ENCODE measurements at places on chromosomes 1 and 21. TPM values are rescaled to one million over a fixed set of nuclear protein-coding genes. Genes with fewer than 3 reads are reported as not detected.

Gene COL16A1
- total RNA-seq, result 0.17 TPM

GRCh38 chr21:31866077-31866511 lies 6.7 kb upstream of the HUNK start:
- H3K27me3 ChIP-seq, result peaks cover 15% of the 10 kb centered on the region
- no peak overlapping the region for H3K27ac ChIP-seq
- peak; percentile 57 for DNase-seq
- no peaks in the 10 kb centered on the region for H3K36me3 ChIP-seq
- H3K4me1 ChIP-seq, result peaks cover 2% of the 10 kb centered on the region

GRCh38 chr1:56098946-56099345 lies 480.4 kb downstream of the PLPP3 start:
- H3K4me3 ChIP-seq, result no peak overlapping the region
- H3K27me3 ChIP-seq, result peaks cover 4% of the 10 kb centered on the region
- H3K4me1 ChIP-seq, result no peaks in the 10 kb centered on the region
- no peak for DNase-seq
- H3K27ac ChIP-seq, result no peak overlapping the region

GRCh38 chr1:28640766-28641165 lies 2.1 kb downstream of the TAF12 start:
- H3K4me1 ChIP-seq, result peaks cover 37% of the 10 kb centered on the region
- H3K4me3 ChIP-seq, result peak overlapping the region; percentile 96
- DNase-seq, result no peak
- peaks cover 16% of the 10 kb centered on the region for H3K36me3 ChIP-seq

DNA sequence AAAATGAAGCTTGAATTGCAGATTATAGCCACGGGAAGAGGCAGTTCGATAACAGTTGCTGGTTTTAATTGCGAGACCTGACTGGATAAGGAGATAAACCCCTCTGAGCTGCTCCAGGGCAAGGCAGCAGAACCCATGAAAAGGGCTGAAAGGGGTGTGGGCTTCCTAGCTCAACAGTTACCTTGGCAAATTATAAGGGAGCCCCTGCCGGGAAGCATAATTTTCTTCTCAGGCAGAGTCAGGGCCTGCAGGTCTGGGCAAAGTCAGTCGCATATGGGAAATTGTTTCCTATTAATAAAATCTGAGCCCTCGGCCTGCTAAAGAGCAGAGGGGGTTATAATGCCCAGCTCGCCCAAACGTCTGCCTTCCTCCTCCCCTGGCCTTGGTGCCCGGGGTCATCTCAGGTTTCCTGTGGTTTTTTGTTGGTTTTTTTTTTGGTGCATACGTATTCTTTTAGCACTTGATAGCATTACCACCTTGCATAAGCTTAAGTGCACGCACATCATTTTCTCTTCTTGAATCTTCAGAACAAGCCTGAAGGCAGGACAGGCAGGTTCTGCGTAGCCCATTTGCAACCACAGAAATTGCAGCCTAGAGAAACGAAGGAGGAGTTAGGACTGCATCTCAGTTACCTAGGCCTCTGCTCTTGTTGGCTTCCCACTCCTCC lies 33.9 kb upstream of the SELENON start:
- no peak for DNase-seq
- H3K27me3 ChIP-seq, result peaks cover 4% of the 10 kb centered on the region
- no peak overlapping the region for H3K27ac ChIP-seq
- H3K36me3 ChIP-seq, result no peaks in the 10 kb centered on the region
- no peak overlapping the region for H3K4me3 ChIP-seq
- H3K4me1 ChIP-seq, result peaks cover 9% of the 10 kb centered on the region

DNA sequence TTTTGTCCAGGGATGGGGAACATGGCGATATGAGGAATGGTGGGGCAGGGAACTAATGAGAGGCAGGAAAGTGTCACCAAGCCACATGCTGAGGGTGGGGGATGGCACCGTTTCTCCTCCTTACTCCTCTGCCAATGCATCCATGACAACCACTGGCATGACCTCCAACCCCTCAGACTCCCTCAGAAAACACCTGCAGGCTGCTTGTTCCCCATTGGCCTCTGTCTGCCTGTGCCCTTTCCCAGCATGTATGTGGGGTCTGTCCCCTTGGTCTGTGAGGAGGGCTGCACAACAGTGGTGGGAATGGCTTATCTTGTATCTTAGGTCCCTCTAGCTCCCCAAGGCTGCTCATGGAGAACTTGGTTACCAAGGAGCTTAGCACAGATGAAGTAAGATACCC lies 137.2 kb upstream of the NGF start:
- H3K36me3 ChIP-seq, result no peaks in the 10 kb centered on the region
- H3K4me1 ChIP-seq, result no peaks in the 10 kb centered on the region
- peaks cover 4% of the 10 kb centered on the region for H3K27me3 ChIP-seq
- no peak overlapping the region for H3K27ac ChIP-seq
- DNase-seq, result no peak

DNA sequence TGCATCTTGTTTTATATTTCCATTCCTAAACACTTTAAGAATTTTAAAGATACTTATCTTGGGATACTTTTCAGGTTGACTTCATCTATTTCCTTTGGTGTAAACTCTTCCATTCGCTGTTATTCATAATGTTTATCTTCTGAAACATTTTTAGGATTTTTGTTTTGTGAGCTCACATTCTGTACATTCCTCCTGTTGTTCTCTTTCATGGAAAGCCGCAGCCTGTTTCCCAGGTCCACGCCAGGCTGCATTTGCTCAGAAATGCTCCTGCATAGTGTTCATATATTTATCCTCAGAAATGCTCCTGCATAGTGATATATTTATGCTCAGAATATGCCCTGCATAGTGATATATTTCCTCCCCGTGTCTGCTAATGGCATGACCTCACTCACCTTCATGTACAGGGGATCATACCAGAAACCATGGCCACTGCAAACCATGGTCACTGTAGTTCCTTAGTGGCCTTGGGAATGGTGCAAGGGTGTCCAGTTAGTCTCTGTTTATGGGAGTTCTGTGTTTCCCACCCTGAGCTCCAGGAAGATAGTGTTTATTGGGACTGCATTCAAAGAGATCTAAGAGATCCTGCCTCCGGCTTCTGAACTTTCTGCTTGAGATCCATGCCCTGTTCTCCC lies 153.9 kb upstream of the GREM2 start:
- H3K36me3 ChIP-seq, result no peaks in the 10 kb centered on the region
- H3K27me3 ChIP-seq, result no peaks in the 10 kb centered on the region
- H3K4me3 ChIP-seq, result no peak overlapping the region
- no peak overlapping the region for H3K27ac ChIP-seq
- H3K4me1 ChIP-seq, result no peaks in the 10 kb centered on the region

DNA sequence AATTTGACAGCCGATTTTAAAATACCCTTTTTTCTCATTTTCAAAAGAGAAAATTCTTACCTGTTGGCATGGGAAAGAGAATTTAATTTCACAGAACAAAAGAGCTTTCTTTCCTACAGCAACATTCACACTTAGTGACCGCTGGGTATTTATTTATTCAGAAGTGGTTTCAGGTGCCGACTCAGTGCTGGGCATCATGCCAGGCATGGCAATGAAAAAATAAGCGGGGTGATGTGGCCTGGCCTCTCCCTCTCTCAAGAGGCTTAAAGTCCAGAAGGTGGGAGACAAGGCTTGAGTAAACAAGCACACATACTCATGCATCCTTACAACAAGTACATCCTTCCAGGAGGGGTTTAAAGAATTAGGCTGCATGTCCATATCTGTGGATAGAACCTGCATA lies 4.1 kb upstream of the PCP4 start:
- no peak for DNase-seq
- no peak overlapping the region for H3K4me3 ChIP-seq
- H3K4me1 ChIP-seq, result no peaks in the 10 kb centered on the region
- H3K36me3 ChIP-seq, result no peaks in the 10 kb centered on the region
